ENCODE measurements at places on chromosomes 7 and 10. TPM values are rescaled to one million over a fixed set of nuclear protein-coding genes. Genes with fewer than 3 reads are reported as not detected.

DNA sequence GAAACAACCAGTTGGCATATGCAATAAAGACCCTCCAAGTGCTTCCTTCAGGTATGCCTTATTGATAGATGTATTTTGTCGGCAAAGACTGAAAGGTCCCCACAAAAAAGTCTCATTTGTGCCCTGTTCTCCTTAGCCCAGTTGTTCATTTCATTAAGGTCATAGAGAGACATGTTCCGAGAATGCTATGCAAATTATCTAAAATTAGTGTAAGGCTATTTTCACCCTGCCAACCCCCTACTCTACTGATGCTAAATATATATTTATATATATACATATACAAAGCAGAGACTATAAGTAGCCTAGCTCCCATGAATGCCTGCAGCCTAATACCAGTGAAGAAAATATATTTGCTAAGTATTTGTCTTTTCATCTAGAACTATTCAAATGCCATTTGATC, 96.7 kb upstream of the ADO start:
- DNase-seq: no peak

- DNase-seq: no peak
Observed at GRCh38 chr10:64859911-64860310, 1338.7 kb downstream of the REEP3 start.

- DNase-seq: no peak
Observed at GRCh38 chr7:45363669-45364068, 206.1 kb downstream of the RAMP3 start.

GRCh38 chr10:132554991-132555647, 17.5 kb downstream of the INPP5A start:
- no peak for DNase-seq

DNA sequence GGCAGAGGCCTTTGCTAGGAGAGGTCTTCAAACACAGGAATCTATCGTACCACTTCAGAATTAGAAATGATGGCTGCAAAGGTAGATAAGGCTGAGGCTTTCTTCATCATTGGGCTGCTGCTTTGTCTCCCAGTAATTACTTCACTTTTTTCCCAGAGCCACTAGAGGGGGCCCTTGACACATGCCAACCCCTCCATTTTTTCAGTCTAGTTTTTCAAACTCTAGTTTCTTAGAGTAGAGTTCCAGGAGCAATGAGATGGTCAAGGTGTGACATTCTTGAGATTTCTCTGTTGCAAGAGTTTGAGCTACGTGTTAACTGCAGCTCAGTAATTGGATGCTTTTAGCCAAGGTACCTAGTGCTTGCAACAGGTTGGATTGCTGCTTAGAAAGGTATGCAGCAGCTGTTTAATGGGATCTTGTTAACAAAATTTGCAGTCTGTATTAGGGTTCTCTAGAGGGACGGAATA, 33.8 kb upstream of the RBM20 start:
- no peak for DNase-seq

GRCh38 chr7:1466524-1467271, 7.4 kb upstream of the MICALL2 start:
- peak; percentile 89 for DNase-seq

- no peak for DNase-seq
Observed at GRCh38 chr7:146345251-146345650, 228.7 kb downstream of the CNTNAP2 start.

GRCh38 chr10:25747084-25747483, 186.9 kb upstream of the MYO3A start:
- DNase-seq: no peak

DNA sequence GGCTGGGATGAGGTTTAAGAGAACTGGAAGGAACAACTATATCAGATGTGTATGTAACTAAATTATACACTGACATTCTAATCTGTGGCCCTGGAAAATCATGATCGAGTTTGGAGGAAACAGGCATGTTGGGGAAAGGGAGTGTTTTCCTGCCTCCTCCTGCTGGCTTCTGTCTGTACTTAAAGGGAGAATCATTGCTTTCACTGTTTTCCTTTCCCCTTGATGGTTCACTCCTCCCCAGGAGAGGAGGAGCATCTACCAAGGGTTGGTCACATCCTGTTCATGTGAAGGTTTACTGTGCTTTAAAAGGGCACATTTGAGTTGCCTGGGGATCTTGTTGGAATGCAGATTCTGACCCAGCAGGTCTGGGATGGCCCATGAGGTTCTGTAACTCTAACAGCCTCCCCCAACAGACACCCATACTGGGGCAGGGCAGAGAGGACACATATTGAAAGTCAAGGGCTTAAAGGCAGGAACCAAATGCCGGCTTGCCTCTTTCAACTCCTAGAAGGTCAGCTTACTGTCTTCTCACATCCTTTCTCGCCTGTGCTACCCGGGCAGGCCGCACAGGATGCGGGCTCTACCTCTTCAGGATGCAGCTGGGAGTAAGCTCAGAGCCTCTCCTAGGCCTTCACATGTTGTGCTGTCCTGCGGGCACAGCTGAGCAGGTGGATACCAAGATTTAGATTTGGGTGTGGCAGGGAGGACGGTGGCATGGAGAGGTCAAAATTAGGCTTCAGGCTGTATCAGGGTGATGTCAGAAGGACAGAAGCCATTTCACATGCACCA, 694.8 kb downstream of the KCNMA1 start:
- DNase-seq: no peak

The NKX1-2 gene
- not detected for total RNA-seq

GRCh38 chr7:74525881-74526280, 72.2 kb downstream of the GTF2IRD1 start:
- DNase-seq: no peak

GRCh38 chr10:131779661-131780394, 121.0 kb upstream of the PPP2R2D start:
- no peak for DNase-seq

The CTAGE4 gene
- total RNA-seq: 0.90 TPM

DNA sequence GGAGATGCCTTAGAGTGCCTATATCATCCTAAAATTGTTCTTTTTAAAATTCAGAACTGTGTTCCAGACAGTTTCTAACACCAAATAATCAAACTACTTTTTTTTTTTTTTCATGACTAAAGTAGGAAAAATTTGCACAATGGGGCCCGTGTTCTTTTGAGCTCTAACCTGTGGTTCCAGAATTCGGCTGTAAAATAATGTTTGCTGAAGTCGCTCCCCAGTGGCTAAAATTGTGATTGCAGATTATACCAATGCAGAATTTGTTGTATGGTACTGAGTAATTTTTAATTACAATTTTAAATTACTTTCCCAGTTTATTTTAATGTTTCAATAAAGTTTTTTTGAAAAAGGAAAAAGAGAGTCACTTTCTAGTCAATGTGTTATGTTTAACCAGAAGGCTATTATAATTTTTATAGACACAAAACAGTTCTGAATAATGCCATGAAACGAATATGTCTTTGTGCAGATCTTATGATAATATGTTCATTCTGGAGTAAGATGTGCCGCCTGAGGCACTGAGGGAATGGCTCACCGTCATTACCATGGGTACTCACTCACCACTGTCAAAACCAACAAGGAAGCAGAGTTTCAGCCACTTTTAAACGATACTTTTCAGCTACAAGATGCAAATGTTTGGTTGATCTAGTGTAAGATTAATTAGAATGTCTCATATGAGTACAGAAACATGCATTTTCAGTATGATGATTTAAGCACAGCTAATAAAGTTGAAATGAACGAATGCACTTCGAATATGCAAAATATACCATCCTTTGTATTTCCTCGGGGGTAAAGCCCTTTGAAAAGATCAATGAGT, 173.6 kb downstream of the PRKCQ start:
- no peak for DNase-seq

The GIMAP5 gene
- total RNA-seq: 14.5 TPM

All from right atrium auricular region (tissue), 2 donors.